HepG2 (cell line): ENCODE measurements at places on chromosomes 1 and 21.
A peak's percentile ranks its signal among the peaks of the same experiment; 100 is the strongest.

DNA sequence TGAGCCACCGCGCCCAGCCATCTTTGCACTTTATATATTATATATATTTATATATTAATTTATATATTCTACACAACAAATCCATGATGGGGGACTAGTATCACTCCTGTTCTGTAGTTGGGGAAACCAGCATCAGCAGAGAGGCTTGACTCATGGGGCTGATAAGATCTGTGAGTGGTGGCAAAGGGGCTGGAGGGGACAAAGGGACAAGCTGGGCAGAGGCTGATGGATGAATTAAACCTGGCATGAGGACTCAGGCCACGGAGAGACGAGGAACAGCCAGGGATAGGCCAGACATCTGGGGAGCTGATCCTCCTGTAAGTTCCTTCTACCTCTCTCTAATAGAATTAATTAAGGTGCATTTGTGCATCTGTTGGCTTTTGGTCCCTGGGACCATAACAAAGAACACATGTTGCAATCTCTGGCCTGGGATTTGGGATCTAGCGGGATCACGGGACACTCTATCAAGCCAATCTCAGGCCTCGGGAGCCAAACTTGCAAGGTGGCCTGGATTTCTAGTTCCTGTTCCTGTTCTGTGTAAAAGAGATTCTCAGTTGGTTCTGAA lies 7.6 kb downstream of the CNR2 start:
- no peak overlapping the region for H3K4me3 ChIP-seq
- DNase-seq = no peak
- H3K27ac ChIP-seq = no peak overlapping the region
- H3K27me3 ChIP-seq = peaks cover 39% of the 10 kb centered on the region; the same call in 2 of the 3 replicates

GRCh38 chr1:221886743-221887414 lies 145.0 kb upstream of the DUSP10 start:
- H3K4me1 ChIP-seq = no peaks in the 10 kb centered on the region
- no peaks in the 10 kb centered on the region for H3K36me3 ChIP-seq
- peak; percentile 33 for DNase-seq
- H3K27ac ChIP-seq = no peak overlapping the region
- H3K27me3 ChIP-seq = no peaks in the 10 kb centered on the region
- no peak overlapping the region for H3K4me3 ChIP-seq

- H3K4me1 ChIP-seq = no peaks in the 10 kb centered on the region
- H3K27me3 ChIP-seq = no peaks in the 10 kb centered on the region
- H3K4me3 ChIP-seq = no peak overlapping the region
Measured at GRCh38 chr1:230596306-230596705, 46.0 kb upstream of the COG2 start.

GRCh38 chr1:176206006-176206960 lies 803 bp downstream of the COP1 start:
- peak overlapping the region; percentile 79 for H3K4me3 ChIP-seq
- H3K4me1 ChIP-seq = peaks cover 34% of the 10 kb centered on the region
- no peaks in the 10 kb centered on the region for H3K36me3 ChIP-seq
- H3K27me3 ChIP-seq = no peaks in the 10 kb centered on the region; the same call in 2 of the 3 replicates
- H3K27ac ChIP-seq = peak overlapping the region; percentile 78

DNA sequence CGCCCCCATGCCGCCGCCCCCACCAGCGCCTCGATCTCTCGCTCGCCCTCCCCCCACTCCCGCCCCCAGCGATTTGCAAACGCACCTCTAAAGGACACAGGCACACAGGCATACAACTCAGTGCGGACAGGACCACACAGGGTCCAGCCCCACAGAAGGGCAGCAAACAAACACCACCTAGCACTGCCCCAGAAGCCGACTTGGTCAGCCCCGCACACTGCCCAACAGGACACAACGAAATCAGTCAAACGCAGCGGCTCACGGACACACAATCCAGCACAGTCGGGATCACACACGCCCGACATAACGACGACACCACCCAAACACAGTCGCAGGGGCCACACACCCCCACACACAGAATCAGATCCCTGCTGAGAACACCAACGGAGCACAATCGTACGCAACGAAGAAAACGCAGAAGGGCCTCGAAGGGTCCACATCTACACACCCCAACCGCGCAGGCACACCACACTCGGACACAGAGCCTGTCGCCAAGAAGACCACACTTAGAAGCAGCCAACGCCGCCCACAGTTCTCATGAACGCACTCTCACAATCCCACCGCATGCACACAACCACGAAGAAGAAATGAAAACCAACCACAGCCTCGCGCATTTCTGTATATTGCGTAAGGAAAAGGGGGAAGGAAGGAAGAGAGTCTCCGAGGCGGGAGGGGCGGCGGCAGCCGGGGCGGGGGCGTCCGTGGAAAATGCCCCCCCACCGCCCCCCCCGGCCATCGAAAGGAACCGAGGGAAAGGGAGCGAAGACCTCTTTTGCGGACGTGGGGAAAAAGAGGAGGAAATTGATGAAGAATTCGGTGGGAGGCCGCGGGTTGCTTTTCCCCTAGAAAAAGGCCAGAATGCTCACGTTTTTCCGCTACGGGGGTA lies 481 bp downstream of the TAL1 start:
- peaks cover 95% of the 10 kb centered on the region for H3K27me3 ChIP-seq
- no peak overlapping the region for H3K4me3 ChIP-seq
- DNase-seq = no peak
- H3K36me3 ChIP-seq = no peaks in the 10 kb centered on the region
- H3K27ac ChIP-seq = no peak overlapping the region
- peaks cover 15% of the 10 kb centered on the region for H3K4me1 ChIP-seq

- no peaks in the 10 kb centered on the region for H3K36me3 ChIP-seq
- H3K4me3 ChIP-seq = no peak overlapping the region
- no peak for DNase-seq
- H3K27me3 ChIP-seq = peaks cover 3% of the 10 kb centered on the region; the same call in 1 of the 3 replicates
- no peaks in the 10 kb centered on the region for H3K4me1 ChIP-seq
- H3K27ac ChIP-seq = no peak overlapping the region
Measured at GRCh38 chr1:160819186-160819585, 23.2 kb downstream of the LY9 start.

DNA sequence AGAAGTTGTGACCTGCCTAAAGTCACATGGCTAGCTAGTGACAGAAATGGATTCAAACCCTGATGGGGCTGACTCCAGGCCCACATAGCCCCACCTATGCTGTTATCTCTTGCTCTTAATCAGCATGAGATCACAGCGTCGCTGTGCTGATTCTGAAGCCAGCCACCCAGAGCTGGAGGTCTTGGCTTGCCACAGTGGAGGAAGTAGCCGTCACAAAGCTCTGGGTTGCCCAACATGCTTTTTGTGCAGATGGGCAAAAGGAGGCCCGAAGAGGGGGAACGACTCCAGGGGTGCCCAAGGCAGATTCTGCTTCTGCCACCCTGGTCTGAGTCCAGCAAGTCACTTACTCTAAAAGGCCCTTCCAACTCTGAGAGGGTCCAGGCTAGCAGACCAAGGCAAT lies 14.7 kb upstream of the MFSD2A start:
- no peaks in the 10 kb centered on the region for H3K36me3 ChIP-seq
- H3K4me1 ChIP-seq = no peaks in the 10 kb centered on the region
- H3K27ac ChIP-seq = no peak overlapping the region

DNA sequence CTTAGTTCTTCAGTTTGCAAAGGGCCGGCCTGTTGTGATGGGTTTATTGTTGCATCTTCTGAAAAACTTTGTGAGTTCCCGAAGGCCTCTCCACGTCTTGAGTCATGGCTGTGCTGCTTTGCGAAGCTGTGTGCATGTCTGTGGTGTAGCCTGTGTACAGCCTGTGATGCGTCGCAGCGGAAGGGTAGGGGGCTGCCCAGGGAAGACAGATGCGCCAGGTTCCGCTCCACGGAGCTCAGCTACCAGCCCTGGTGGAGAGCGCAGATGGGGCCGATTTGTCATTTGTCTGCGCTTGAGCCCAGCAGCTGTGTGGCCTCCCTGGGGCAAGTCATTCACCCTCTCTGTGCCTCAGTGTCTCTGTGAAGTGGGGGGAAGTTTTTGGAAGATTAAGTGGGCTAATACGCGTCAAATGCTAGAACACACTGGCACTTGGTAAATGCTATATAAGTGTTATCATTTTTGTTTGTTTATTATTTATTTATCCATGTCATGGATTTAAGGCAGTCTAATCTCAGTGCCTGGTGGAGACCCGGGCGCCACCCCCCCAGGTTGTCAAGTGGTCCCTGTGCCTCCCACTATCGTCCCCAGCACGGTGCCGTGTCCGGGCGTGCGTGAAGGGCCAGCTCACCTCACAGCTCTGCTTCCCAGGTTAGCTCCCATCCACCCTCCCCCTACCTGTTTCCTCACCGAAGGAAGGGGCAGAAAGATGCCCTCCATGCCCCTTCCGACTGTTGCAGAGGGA lies 8.4 kb downstream of the PDE9A start:
- H3K27ac ChIP-seq = no peak overlapping the region
- no peaks in the 10 kb centered on the region; the same call in 1 of the 2 replicates for H3K27me3 ChIP-seq
- no peak overlapping the region for H3K4me3 ChIP-seq
- DNase-seq = no peak

- H3K27me3 ChIP-seq = no peaks in the 10 kb centered on the region
- H3K4me3 ChIP-seq = no peak overlapping the region
- no peak overlapping the region for H3K27ac ChIP-seq
- peak; percentile 40 for DNase-seq
- no peaks in the 10 kb centered on the region for H3K4me1 ChIP-seq
Measured at GRCh38 chr1:201877877-201878401, 10.8 kb upstream of the SHISA4 start.

GRCh38 chr1:246579818-246580217 lies 13.6 kb downstream of the CNST start:
- H3K4me3 ChIP-seq = no peak overlapping the region
- no peak for DNase-seq
- no peak overlapping the region for H3K27ac ChIP-seq
- peaks cover 76% of the 10 kb centered on the region for H3K4me1 ChIP-seq
- H3K36me3 ChIP-seq = no peaks in the 10 kb centered on the region; the same call in 2 of the 3 replicates

DNA sequence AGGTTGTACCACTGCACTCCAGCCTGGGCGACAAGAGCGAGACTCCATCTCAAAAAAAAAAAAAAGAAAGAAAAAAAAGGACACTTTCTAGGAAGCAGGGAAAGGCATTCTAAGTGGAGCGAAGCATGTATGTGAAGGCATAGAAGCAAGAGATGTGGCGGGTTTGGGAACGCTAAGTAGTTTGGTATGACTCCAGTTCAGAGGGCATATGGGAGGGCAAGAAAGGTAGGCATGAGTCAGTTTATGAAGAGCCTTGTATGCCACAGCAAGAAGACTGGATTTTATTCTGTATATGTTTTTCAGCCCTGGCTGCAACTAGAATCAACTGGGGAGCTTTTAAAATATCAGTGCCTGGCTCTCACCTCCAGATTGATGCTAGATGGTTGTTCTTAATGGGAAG lies 4.4 kb upstream of the ELOVL1 start:
- H3K27ac ChIP-seq = no peak overlapping the region
- no peak for DNase-seq
- H3K36me3 ChIP-seq = no peaks in the 10 kb centered on the region
- no peaks in the 10 kb centered on the region for H3K27me3 ChIP-seq
- no peak overlapping the region for H3K4me3 ChIP-seq
- peaks cover 11% of the 10 kb centered on the region; the same call in 1 of the 2 replicates for H3K4me1 ChIP-seq

DNA sequence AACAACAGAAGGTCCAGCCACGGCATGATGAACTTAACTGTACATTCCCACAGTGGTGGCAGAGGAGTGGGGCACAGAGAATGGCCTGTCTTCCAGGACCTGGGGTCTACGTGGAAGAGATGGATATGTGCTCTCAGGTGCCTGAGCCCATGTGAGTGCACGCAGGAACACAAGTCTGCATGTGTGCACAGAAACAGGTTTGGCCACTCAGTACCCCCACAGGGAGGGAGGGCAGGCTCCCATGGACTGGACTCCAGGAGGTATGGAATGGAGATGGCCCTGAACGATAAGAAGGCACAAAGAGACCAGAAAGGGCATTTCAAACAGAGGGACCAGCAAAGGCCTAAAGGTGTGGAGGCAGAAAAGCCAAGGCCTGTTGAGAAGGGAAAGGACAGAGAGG lies 10.8 kb downstream of the COL9A2 start:
- no peak overlapping the region for H3K27ac ChIP-seq
- no peaks in the 10 kb centered on the region for H3K27me3 ChIP-seq
- no peak for DNase-seq
- H3K4me1 ChIP-seq = no peaks in the 10 kb centered on the region

DNA sequence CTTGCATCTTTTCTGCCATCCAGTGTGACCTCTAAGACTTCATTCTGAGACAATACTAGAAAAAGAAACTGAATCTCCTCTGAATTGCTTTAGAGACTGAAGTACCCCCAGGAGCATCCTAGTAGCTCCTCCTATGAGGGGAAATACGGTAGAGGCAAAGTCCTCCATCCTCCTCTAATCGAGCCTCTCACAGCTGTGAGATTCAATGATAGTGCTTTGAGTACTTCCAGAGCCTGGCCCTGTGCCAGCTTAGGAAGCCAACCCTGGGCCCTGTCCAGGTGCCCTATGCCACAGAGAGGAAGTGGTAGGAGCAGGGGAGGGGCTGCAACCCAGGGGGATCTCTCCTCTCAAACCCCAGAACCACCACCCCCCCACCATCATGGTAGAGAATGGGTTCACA lies 10.7 kb downstream of the RORC start:
- H3K4me3 ChIP-seq = no peak overlapping the region
- H3K36me3 ChIP-seq = no peaks in the 10 kb centered on the region
